ENCODE measurements at places on chromosomes 16 and 17.

- no peak for DNase-seq
Observed at GRCh38 chr16:58847902-58848661, 114.0 kb upstream of the GOT2 start.

- no peak for DNase-seq
Observed at GRCh38 chr16:53007095-53007494, 45.6 kb downstream of the CHD9NB start.

DNA sequence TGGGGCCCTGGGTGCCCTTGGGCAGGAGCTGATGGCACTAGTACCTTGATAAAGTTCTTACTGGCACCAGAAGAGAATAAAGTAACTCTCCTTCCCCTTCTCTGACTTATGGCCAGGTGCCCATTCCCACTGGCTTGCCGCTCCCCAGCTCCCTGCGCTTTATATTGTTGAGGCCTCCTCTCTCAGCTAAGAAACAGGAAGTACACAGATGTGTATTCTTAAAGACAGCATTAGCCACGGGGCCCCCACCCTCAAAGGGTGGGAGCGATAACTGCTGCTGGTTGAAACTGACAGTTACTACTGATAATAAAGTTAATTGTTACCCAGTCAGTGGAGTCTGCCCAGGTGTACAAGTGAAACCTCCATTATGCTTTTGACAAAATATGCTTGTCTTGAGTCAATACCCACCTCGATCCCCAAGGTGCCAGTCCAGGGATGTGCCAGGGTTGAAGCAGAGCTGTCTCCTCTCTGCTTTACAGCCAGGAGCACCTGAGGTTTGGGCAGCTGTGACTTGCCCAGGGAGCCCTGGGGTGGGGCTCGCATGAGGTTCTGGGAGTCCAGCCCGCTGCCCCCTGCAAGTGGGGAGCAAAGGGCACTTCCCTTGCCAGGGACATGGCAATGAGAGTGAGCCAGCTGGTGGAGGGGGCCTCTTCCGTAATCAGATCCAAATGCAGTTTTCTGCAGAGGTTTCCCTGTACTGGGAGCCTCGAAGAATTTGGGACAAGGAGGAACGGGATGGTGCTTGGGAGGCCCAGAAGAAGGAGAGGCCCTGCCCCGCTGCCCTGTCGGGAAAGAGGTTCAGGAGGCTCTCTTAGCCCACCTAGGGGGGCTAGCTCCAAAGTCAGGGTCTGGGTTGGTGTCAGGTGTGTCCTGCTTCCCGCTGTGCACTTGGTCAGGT is 5.4 kb upstream of the CLDN9 start:
- DNase-seq, result no peak

DNA sequence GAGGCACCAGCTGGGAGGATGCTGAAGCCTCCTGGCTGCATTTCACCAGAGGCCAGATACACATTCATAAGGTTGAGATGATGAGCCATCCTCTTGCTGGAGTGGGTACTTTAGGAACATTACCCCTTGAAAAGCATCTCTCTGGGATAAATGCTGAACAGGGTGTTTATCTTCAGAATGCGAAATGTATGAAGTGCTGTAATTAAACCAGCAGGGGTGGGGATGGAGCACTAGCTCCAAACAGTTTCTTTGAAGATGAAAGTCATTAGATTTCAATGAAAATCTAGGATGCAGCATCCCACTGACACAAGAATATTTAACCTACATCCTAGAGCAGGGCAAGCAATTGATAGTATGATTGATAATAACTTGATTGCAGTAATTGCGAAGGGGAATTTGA is 158.1 kb downstream of the CYLD start:
- DNase-seq, result no peak

- DNase-seq, result no peak
Observed at GRCh38 chr16:75226550-75227360, 8.0 kb downstream of the CTRB1 start.

DNA sequence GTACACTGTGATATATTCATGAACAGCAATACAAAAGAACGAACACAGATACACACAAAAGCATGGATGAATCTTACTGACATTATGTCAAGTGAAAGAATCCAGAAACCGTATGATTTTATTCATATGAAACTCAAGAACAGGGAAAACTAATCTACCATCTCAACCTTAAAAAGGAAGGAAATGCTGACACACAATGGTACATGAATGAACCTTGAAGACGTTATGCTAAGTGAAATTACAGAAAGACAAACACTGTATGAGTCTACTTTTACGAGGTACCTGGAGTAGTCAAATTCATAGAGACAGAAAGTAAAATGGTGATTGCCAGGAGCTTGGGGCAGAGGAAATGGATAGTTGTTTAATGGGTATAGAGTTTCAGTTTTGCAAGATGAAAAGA is 8.7 kb upstream of the PRKCB start:
- DNase-seq, result no peak

- DNase-seq, result no peak
Observed at GRCh38 chr17:61251939-61252865, 147.4 kb upstream of the TBX2 start.

GRCh38 chr17:57084361-57084801 is 665 bp upstream of the AKAP1 start:
- DNase-seq, result no peak
